ENCODE measurements at places on chromosomes 12 and 14. TPM values are rescaled to one million over a fixed set of nuclear protein-coding genes. Genes with fewer than 3 reads are reported as not detected.

Gene ERH
- total RNA-seq: 352 TPM

Gene OASL
- total RNA-seq: 4.1 TPM

Gene A2ML1
- total RNA-seq: not detected

Gene CEBPE
- total RNA-seq: not detected

Gene JAG2
- total RNA-seq: 85.9 TPM

DNA sequence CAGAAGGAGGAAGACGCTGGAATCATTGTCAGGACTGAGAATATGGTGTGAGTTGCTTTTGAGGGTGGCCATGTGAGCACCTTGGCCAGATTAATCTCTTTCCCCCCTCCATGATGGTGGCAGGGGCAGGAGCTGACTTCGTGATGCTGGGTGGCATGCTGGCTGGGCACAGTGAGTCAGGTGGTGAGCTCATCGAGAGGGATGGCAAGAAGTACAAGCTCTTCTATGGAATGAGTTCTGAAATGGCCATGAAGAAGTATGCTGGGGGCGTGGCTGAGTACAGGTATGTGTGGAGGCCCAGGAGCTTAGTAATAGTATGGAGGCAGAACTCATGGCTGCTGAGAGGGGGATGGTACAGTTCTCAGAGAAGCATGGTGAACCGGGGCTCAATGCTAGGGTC is 4.3 kb downstream of the TINF2 start:
- no peak overlapping the region for H3K4me3 ChIP-seq
- no peak overlapping the region for H3K27ac ChIP-seq
- peaks cover 45% of the 10 kb centered on the region for H3K36me3 ChIP-seq
- H3K27me3 ChIP-seq: no peaks in the 10 kb centered on the region
- no peak for DNase-seq
- peaks cover 41% of the 10 kb centered on the region for H3K4me1 ChIP-seq

GRCh38 chr12:85468356-85469157 is 188.5 kb downstream of the ALX1 start:
- H3K36me3 ChIP-seq: no peaks in the 10 kb centered on the region
- no peaks in the 10 kb centered on the region for H3K4me1 ChIP-seq
- H3K27ac ChIP-seq: no peak overlapping the region
- H3K27me3 ChIP-seq: no peaks in the 10 kb centered on the region
- no peak overlapping the region for H3K4me3 ChIP-seq

- no peaks in the 10 kb centered on the region for H3K4me1 ChIP-seq
- H3K36me3 ChIP-seq: no peaks in the 10 kb centered on the region
- DNase-seq: no peak
- H3K27me3 ChIP-seq: no peaks in the 10 kb centered on the region
Observed at GRCh38 chr12:123479442-123480180, 21.7 kb downstream of the SNRNP35 start.

DNA sequence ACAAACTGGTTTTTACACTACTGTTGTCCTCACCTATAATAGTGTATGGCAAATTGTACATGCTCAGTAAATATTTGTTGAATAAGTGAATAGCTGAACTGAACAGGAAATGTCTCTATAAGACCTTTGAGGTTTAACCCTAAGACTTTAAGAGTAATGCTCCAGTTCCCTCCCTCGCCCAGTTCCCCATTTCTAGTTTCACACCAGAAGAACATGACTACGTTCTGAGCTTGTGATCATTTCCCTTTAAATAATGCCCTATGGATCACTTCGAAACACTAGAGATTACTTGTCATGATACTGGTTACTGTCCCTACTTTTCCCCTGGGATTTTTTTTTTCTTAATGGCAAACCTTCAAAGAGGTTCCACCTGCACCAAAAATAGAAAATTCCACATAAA is 69.3 kb downstream of the PRKD1 start:
- H3K4me1 ChIP-seq: no peaks in the 10 kb centered on the region
- H3K27me3 ChIP-seq: no peaks in the 10 kb centered on the region
- H3K4me3 ChIP-seq: no peak overlapping the region
- H3K27ac ChIP-seq: no peak overlapping the region
- H3K36me3 ChIP-seq: no peaks in the 10 kb centered on the region

DNA sequence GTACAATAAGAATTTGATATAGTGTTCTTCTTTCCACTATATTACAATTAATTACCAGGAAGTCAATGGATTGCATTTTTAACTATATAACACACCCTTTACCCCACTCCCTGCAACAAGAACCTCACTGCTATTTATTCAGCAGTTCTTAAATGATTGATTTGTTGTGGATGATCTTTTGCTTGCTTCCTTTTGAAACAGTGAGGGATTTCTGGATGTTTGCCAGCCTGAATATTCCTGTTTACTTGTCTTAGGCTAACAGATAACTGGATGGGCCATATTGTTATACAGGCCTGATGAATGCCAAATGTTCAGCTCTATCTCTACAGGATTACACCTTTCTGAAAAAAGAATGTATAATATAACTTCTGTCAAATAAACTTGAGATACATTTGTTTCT is 497.6 kb downstream of the APAF1 start:
- H3K36me3 ChIP-seq: no peaks in the 10 kb centered on the region
- no peak overlapping the region for H3K4me3 ChIP-seq
- H3K4me1 ChIP-seq: no peaks in the 10 kb centered on the region
- H3K27me3 ChIP-seq: peaks cover 16% of the 10 kb centered on the region

- H3K36me3 ChIP-seq: no peaks in the 10 kb centered on the region
- H3K27ac ChIP-seq: no peak overlapping the region
- H3K4me1 ChIP-seq: no peaks in the 10 kb centered on the region
- H3K4me3 ChIP-seq: no peak overlapping the region
- peaks cover 16% of the 10 kb centered on the region for H3K27me3 ChIP-seq
Observed at GRCh38 chr12:131493068-131493826, 217.6 kb upstream of the SFSWAP start.

DNA sequence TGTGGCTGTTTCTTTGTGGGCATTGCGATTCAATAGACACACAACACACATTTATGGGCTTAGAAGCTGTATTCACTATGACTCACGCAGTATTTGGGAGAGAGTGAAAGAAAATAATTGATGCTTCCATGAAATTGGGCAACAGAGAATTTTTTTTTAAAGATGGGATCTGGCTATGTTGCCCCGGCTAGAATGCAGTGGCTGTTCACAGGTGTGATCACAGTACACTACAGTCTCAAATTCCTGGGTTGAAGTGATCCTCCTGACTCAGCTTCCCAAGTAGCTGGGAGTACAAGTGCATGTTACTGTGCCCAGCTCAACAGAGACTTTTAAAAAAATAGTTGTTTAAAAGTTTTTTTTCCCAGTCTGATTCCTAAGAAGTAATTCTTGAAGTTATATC is 146.3 kb downstream of the APAF1 start:
- no peak overlapping the region for H3K27ac ChIP-seq
- H3K4me1 ChIP-seq: no peaks in the 10 kb centered on the region
- H3K36me3 ChIP-seq: no peaks in the 10 kb centered on the region
- H3K27me3 ChIP-seq: peaks cover 57% of the 10 kb centered on the region

- H3K4me3 ChIP-seq: no peak overlapping the region
- no peaks in the 10 kb centered on the region for H3K27me3 ChIP-seq
- DNase-seq: no peak
- H3K36me3 ChIP-seq: no peaks in the 10 kb centered on the region
- peak overlapping the region; percentile 91 for H3K27ac ChIP-seq
- peaks cover 55% of the 10 kb centered on the region for H3K4me1 ChIP-seq
Observed at GRCh38 chr12:46546634-46547273, 174.2 kb upstream of the SLC38A2 start.

DNA sequence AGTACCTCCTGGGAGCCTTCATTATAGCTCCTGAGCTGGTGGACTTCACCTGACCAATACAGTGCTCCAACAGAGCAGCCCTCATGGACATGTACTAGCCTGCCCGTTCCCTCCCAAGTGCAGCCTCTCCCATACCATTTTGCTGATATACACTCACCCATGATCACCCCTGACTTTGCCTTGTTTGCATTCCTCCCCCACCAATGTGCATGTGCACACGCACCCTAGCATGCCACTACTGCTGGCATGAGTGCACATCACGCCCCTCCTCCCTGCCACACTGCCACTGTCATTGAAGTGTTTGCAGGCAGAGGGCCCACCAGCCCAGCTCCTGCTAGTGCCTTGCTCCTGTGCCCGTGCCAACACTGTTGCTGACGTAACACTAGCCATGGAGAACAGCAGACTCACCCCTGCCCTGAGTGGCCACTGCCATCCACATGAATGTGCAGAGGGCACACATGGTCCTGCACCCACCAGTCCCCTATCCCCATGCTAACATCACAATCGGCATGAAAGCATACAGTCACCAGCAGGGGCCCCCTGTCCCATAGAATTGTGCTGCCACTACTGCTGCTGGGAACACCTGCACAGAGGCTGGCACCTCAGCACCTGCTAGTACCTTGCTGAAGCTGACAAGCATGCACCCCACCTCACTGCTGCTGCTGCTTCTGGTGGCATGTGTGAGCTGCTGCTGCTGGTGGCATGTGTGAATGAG is 110.3 kb downstream of the SINHCAF start:
- H3K4me3 ChIP-seq: no peak overlapping the region
- peaks cover 10% of the 10 kb centered on the region for H3K27me3 ChIP-seq
- H3K4me1 ChIP-seq: no peaks in the 10 kb centered on the region

DNA sequence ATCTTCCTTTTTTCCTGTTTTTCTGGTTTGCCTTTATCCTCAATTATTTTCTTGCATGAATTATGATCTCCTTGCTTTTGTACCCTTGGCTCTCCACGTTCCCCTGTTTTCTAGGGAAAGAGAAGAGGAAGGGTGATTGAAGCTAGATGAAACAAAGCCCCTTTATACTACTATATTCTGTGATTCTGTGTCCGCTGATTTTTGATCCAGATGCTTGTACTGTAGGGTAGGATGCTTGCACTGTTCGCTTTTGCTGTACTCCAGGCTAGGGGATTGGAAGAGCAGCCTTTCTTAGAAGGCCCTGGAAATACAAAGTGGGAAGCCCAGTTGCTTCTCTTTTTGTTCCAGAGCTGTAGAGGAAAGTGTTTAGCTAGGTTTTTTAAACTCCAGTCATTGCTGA is 35.1 kb upstream of the KLHDC2 start:
- H3K36me3 ChIP-seq: no peaks in the 10 kb centered on the region
- DNase-seq: no peak
- H3K27ac ChIP-seq: no peak overlapping the region

DNA sequence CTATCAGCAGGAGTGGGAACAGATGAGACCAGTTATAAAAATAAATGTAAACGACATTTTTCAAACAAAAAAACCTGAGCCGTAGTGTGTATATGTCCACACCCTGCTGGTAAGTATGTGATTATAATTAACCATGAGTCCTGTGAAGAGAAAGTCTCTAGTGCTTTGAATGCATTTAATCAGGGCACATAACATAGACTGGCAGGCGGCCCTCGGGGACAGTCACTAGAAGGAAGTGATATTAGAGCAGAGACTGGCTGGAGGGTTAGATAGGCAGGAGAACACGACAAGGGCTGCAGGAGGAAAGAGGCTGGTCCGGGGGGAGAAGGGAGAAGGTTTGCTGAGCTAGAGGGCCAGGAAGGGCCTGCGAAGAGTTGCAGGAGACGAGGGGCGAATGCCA is 23.8 kb upstream of the ELK3 start:
- H3K27me3 ChIP-seq: no peaks in the 10 kb centered on the region
- no peaks in the 10 kb centered on the region for H3K4me1 ChIP-seq
- H3K36me3 ChIP-seq: no peaks in the 10 kb centered on the region
- no peak for DNase-seq
- H3K4me3 ChIP-seq: no peak overlapping the region

GRCh38 chr12:132909030-132909368 is 21.6 kb upstream of the CHFR start:
- no peak for DNase-seq
- no peak overlapping the region for H3K4me3 ChIP-seq
- no peak overlapping the region for H3K27ac ChIP-seq
- H3K27me3 ChIP-seq: no peaks in the 10 kb centered on the region
- no peaks in the 10 kb centered on the region for H3K4me1 ChIP-seq
- no peaks in the 10 kb centered on the region for H3K36me3 ChIP-seq

- H3K4me3 ChIP-seq: no peak overlapping the region
- no peaks in the 10 kb centered on the region for H3K27me3 ChIP-seq
- H3K4me1 ChIP-seq: no peaks in the 10 kb centered on the region
- H3K36me3 ChIP-seq: no peaks in the 10 kb centered on the region
- H3K27ac ChIP-seq: no peak overlapping the region
Observed at GRCh38 chr14:98623788-98624415, 648.1 kb downstream of the BCL11B start.

GRCh38 chr14:104821971-104822608 is 21.2 kb downstream of the ZBTB42 start:
- no peak overlapping the region for H3K27ac ChIP-seq
- no peaks in the 10 kb centered on the region for H3K27me3 ChIP-seq
- H3K4me3 ChIP-seq: no peak overlapping the region
- H3K4me1 ChIP-seq: peaks cover 26% of the 10 kb centered on the region
- DNase-seq: no peak

GRCh38 chr14:59360923-59361794 is 104.0 kb downstream of the GPR135 start:
- peak; percentile 86 for DNase-seq
- H3K4me1 ChIP-seq: peaks cover 69% of the 10 kb centered on the region

DNA sequence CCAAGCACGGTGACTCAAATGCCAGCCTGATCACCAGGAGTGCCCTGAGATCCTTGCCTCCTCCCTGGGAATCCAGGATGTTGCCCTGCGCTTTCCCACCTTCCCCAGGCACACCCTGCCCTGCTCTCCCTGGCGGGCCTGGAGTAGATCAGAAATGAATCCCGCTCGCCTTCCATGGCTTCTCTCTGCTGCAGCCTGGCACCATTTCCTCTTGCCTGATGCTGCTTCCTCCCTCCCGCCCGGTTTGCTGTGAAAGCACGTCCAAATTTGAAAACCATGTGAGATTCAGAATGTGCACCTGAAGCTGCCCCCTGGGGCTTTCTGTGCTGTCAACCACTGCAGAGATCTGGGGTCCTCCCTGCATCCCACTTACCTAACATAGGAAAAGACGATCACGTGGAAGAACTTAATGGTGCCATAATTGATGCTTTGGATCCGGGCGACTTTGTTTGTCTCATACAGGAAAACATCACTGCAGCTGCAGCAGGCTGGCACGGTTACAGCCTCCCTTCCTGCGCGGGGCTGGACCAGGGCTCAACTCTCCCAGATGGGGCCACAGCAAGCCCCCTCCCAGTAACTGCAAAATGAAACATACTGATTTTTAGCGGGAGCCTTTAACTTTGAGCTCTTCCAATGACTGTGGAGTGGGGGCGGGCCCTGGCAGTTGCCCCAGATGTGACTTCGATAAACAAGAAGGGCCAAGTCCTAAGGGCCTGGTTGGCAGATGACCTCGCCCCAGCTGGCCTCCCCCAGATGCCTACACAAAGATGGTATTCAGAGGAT is 24.9 kb upstream of the C12orf76 start:
- no peak for DNase-seq
- no peaks in the 10 kb centered on the region for H3K4me1 ChIP-seq
- no peaks in the 10 kb centered on the region for H3K36me3 ChIP-seq

- H3K4me3 ChIP-seq: no peak overlapping the region
- no peaks in the 10 kb centered on the region for H3K4me1 ChIP-seq
- H3K36me3 ChIP-seq: no peaks in the 10 kb centered on the region
- no peak overlapping the region for H3K27ac ChIP-seq
- no peak for DNase-seq
Observed at GRCh38 chr12:49703647-49704137, 3.5 kb downstream of the FMNL3 start.

DNA sequence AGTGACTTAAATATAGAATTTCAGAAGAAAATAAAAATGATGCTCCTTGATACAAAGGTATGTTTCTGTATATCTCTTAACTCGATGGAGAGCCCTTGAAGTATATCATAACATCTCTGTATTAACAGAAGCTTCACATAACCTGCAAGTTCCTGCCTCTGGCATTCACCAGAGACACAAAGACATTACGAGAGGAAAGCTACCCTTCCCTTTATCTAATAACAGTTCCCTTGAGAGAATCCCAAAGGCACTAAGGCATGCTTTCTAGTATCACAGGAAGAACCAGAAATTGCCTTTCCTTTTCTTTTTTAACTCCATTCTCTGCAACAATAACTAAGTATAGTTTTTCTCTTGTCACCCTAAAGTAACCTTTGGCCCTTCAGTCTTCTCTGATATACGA is 164.5 kb downstream of the MGAT4C start:
- DNase-seq: no peak
- H3K27ac ChIP-seq: no peak overlapping the region
- H3K27me3 ChIP-seq: no peaks in the 10 kb centered on the region
- H3K4me1 ChIP-seq: no peaks in the 10 kb centered on the region
- no peak overlapping the region for H3K4me3 ChIP-seq

All from HCT116 (cell line).